Lung (tissue), 17 donors: ENCODE measurements at places on chromosomes 12 and 14.

DNA sequence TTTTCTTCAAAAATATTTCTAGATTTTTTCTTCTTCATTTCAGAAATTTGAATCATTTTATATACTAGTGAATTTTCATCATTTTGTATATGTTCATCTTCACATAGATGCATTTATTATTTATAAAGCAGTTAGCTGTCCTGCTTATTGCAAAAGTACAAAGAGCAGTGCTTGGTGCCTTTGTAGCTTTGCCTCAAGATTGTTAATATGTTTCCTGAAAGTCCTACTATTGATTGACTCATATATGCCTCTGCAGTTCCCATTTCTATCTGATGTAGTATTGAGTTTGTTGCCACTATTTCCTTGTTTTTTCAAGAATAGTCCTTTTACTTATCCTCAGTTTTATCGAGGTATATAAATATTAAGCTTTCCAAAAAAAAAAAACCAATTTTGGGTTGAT lies 89.7 kb downstream of the PDE3A start:
- no peak for DNase-seq

GRCh38 chr12:2531371-2531770 lies 263.4 kb upstream of the FKBP4 start:
- DNase-seq: no peak

GRCh38 chr14:89388853-89389252 lies 28.2 kb downstream of the FOXN3 start:
- DNase-seq: no peak

GRCh38 chr12:121451961-121452339 lies 52.0 kb downstream of the RNF34 start:
- DNase-seq: no peak

- DNase-seq: no peak
These were observed 172.0 kb downstream of the RERGL start for GRCh38 chr12:17918013-17918412.

DNA sequence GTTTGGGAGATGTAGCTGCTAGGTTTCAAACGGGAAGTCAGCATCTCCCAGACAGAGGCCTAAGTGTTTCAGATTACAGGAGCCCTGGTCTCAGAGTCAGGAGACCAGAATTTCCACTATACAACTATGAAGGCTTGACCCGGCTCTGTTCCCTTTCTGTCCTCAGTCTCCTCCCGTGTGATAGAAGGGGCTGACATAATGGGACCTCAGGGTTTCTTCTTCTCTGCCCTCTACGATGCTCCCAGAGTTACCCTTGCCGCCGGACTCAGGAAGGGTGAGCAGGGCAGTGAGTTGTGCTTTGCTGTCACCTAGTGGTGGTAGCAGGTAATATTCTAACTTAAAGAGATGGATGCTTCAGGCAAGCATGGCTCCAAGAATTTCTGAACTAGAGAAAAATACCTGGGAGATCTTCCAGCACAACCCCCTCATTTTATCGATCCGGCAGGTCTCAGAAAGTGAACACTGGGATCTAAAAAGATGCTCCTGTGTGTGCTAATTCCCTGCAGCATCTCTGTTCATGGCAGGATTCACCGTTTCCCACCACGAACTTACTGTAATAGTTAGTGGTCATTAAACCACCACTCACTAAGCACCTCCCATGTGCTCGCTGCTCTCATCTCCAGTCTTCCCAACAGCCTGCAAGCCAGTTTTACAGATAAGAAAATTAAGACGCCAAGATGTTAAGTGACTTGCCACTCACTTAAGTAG lies 84.4 kb downstream of the VWF start:
- peak; percentile 82 for DNase-seq

GRCh38 chr12:120012067-120012621 lies 23.1 kb downstream of the BICDL1 start:
- DNase-seq: no peak

DNA sequence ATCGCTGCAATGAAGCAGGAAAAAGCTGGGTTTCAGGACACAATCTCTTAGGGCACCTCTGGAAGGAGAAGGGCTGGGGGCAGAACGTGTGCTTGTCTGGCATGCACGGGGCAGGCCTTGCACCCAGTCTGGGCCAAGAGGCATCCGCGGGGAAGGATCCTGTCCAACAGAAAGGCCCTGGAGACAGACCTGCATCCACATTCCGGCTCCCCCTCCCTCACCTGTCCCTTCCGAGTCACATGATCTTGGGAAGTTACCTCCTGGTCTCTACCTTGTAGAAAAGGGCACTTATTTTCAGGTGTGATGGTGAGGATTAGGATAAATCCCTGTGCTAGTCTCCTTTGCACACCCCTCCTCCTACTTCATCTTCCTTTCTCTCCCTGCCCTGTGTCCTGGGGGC lies 25.4 kb downstream of the CLMN start:
- no peak for DNase-seq

DNA sequence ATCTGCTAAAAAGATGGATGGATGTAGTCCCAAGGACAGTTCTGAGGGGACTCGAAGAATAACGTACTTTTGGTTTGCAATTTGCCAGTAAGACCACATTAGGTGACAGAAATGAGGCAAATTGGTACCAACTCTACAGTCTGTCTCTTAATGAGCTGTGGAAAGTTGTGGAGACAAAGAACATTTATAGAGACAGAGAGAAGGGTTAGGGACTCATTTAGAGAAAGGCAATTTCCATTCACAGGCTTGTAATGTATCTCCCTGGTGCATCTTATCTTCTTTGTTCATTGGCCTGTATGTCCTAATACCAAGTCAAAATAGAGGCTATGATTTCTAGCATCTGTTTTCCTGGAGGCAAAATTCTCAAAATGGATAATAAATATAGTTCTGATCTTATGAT lies 177.5 kb downstream of the ANO4 start:
- no peak for DNase-seq

- DNase-seq: no peak
These were observed 31.1 kb downstream of the CALM1 start for GRCh38 chr14:90427848-90428426.

- DNase-seq: no peak
These were observed 112.6 kb downstream of the PRIMA1 start for GRCh38 chr14:93675651-93676050.

- DNase-seq: no peak
These were observed 126.7 kb downstream of the TTC6 start for GRCh38 chr14:37721976-37722659.

DNA sequence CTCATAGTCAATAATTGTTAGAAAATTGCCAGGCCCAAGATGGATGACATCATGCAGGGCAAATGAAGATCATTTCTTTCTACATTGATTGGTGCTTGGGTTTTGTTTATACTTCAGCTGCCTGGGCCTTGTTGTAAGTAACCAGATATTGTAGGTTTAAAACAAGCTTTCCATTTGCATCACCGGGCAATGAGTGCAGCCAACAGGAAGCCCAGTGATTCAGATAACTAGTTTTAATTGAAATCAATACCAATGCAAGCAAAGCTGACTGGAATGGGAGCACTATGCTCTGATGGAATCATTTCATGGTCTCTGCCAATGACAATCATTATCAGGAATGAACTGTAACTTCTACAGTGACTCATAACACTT lies 279.3 kb downstream of the DUSP6 start:
- no peak for DNase-seq

DNA sequence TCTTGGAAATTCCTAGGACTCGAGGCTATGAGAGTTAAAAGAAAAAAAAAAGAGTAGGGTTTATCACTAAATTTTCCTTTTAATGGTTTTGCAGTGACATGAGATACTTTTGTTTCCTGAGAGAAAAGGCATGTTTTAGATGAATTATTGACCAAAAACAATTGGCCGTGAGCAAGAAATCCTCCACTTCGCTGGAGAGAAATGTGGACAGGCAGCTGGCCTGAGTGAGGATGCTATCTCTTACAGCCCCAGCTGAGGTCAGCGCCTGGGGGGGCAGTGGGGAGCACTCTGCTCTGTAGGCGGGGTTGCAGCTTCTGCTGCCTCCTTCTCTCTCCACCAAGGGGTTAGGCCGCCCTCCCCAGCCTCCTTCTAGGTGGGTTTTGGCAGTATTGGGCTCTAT lies 54.7 kb downstream of the PRIMA1 start:
- no peak for DNase-seq

DNA sequence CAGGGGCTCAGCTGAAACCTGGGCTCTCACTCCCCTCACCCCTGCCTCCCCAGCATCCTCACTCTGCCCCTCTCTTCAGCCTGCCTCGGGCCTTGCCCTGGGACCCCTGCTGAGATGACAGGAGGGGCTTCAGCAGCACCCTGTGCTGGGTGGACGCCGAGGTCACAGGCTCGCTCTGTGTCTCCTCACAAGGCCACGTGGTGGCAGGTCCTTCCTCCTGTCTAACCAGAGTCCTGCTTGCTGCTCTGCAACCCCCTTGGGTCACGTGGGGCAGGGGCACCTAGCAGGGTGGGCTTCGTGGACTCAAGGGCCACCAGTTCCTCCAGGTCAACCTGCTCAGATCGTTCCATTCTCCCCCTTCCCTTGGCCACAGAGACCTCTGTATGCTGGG lies 90.4 kb downstream of the TMEM121 start:
- no peak for DNase-seq
